ENCODE measurements at places on chromosomes 7 and 10. TPM values are rescaled to one million over a fixed set of nuclear protein-coding genes. Genes with fewer than 3 reads are reported as not detected.

The HOXA7 gene
- polyA plus RNA-seq: not detected

The FZD8 gene
- polyA plus RNA-seq: 1.9 TPM

The HECW1 gene
- polyA plus RNA-seq: not detected

The GPR22 gene
- 9.0 TPM for polyA plus RNA-seq

The KLF14 gene
- 0.15 TPM for polyA plus RNA-seq

The CALCR gene
- not detected for polyA plus RNA-seq

The GDF2 gene
- polyA plus RNA-seq: not detected

The PNLIPRP1 gene
- 0.08 TPM for polyA plus RNA-seq

DNA sequence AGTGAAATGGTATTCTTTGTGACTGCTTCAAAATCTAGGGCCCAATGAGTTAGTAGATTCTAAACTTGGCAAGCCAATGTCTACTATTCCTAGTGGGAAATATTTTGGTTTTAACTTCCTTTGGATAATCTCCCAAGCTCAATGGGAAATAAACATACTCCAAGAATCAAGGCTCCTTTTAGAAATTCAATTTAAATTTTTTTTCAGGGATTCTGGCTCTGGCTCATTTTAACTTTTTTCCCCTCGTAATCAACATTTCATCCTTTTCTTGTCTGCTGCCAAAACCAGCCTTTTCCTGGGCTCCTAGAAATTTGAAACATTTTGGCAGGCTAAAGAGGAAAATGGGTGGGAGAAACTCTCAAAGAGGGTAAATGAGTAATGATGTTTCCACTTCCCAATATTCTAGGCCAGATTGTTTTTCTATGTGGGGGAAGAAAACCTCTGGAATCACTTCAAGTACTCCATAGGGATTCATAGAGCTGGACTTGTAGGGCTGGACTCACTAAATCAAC lies 85.6 kb upstream of the AGR3 start:
- DNase-seq: no peak

GRCh38 chr10:62302760-62303159 lies 34.1 kb upstream of the RTKN2 start:
- no peak for DNase-seq

- DNase-seq: no peak
These were observed 370.1 kb downstream of the RPS24 start for GRCh38 chr10:78403781-78404180.

GRCh38 chr7:28296571-28297483 lies 115.5 kb upstream of the CREB5 start:
- DNase-seq: no peak

GRCh38 chr7:2813350-2814185 lies 30.5 kb downstream of the GNA12 start:
- no peak for DNase-seq

DNA sequence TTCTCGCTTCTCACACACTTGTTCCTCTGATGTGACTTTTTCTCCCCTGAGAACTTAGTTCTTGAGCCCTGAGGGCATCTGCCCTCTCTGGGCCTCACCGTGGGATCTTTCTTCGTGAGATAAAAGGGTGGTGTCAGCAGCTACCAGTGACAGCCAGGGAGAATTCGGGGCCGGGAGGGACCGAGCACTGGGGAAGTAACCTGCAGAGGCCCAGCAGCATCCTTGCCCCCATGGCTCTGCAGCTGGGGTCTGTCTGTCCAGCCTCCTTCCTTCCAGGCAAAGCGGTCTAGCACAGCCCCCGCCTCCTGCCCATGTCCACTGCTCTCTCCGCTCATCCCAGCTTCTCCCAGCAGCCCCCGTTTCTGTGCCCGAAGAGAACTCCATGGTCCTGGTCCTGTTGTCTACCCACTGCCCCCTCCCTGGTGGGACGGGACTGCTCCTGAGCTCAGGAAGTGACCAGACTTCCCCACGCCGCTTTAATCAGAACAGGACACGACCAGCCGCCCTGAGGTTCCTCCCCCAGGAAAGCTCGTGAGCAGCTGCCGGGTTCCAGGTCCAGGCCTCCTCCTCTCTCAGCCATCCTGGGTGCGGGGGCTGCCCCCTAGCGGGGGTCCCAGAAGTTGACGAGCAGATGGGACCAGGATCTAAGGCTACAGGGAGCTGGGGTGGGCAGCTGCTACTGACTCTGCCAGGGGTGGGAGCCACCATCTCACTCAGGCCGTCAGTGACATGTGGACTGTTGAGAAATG lies 187.5 kb downstream of the WDR37 start:
- DNase-seq: no peak

DNA sequence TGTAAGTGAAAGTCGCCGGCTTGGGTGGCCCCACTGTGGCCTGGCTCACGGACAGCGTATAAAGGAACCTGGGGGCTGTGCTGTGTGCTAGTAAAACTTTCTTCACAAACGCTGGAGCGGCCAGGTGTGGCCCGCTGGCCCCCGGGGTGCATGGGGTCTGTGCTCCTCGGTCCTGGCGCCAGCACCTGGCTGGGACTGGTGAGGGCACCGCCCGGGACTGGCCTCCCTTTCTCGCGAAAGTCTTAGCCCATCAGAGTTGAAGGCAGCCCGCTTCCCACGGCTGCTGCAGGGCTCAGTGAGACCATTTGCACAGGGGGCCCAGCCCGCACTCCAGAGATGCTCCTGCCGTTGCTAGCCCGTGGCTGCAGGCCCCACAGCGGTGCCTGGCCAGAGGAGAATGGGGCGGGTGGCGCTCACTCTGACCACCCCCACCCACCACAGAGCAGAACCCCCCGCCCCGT lies 5.8 kb downstream of the PWWP2B start:
- no peak for DNase-seq

DNA sequence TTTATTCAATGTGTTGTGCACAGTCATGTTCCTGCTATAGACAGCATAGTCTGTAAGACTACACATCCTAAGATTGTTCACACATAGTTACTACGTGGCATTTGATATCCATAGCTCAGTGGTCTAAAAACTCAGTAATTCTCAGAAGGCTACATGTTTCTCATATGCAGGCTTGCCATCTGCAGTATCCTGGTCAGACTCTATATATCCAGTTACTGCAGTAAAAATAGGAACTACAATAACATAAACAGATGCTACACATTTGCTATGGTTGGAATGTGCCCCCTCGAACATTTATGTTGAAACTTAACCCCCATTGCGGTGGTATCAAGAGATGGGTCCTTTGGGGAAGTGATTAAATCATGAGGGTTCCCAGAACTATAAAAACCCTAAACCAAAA lies 1377.8 kb upstream of the LRRTM3 start:
- no peak for DNase-seq

DNA sequence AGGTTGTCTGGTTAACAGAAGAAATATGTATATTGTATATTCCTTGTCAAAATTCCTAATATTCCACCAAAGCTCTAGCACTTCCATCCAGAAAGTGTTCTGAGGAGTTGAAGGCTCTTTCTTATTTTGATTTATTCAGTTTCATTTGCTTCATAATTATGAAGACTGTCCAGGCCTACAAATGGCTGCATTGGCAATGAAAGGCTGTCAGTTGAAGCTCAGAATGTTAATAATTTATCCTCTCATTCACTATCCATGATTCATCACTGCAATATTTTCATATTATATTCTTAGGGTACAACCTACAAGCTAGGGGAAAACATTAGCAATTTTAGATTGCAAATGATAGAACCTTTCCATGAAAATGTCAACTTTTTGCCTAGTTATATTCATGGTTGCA lies 57.3 kb downstream of the ARID5B start:
- no peak for DNase-seq

GRCh38 chr10:61304746-61305145 lies 148.4 kb downstream of the TMEM26 start:
- DNase-seq: no peak

GRCh38 chr10:126204320-126204719 lies 184.0 kb downstream of the ADAM12 start:
- DNase-seq: no peak

- DNase-seq: no peak
These were observed 10.6 kb upstream of the PRSS2 start for GRCh38 chr7:142760071-142760642.

GRCh38 chr10:33368086-33368485 lies 33.6 kb upstream of the NRP1 start:
- no peak for DNase-seq

- DNase-seq: no peak
These were observed 92.5 kb downstream of the KMT2E start for GRCh38 chr7:105106473-105106872.

- peak; percentile 50 for DNase-seq
These were observed 1.9 kb downstream of the SLC29A4 start for GRCh38 chr7:5284304-5285281.

DNA sequence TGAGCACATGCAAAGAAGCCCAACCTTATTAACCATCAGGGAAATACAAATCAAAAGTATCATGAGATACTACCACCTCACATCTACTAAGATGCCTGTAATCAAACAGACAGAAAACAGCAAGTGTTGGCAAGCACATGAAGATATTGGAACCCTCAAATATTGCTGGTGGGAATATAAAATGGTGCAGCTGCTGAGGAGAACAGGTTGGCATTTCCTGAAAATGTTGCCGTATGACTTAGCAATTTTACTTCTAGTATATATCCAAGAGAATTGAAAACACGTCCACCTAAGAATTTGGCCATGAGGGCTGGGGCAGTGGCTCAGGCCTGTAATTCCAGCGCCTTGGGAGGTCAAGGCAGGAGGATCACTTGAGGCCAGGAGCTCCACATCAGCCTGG lies 39.4 kb upstream of the TNRC18 start:
- no peak for DNase-seq

DNA sequence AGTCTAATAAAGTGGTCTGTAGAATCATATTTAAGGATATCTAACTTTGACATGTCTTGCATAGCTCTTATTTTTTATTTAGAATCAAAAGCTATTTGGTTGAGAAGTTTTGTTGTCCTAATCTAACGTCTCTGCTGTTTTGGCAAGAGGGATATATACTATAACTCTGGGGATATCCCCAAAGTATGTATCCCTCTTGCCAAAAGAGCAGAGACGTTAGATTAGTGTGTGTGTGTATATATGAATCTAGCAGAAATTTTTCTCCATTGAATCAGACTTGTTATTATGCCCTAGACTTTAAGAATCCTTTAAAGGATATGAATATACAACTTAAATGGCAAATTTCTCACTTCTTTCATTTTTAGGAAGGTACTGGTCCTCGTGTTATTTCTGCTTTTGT lies 9.6 kb downstream of the SMC3 start:
- DNase-seq: no peak

- no peak for DNase-seq
These were observed 74.5 kb downstream of the BMPER start for GRCh38 chr7:33979807-33980355.

GRCh38 chr10:114276671-114277070 lies 37.6 kb downstream of the VWA2 start:
- no peak for DNase-seq

DNA sequence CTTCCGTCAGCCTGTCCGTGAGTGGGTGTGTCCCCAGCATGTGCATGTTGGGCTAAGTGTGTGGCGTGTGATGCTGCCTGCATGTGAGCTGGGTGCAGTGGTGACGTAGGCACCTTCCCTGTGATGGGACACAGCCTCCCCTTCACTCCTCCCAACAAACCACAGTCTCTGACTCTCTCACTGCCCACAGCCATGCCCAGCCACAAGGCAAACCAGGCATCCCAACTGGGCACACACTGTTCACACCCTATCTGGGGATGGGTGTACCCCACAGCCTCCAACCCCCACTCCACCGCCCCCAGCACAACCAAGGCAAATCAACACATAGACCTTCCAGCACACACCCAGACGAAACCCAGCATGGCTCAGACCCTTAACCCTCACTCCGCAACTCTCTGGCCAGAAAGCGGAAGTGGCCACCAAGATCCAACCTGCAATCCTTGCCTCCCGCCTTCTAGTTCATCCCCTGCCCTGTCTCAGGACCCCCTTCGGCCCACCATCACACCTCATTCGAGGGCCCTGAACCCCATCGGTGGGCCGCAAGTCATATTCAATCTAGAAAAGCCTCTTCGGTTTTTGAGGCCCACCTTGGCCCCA lies 10.4 kb downstream of the PSD start:
- no peak for DNase-seq

DNA sequence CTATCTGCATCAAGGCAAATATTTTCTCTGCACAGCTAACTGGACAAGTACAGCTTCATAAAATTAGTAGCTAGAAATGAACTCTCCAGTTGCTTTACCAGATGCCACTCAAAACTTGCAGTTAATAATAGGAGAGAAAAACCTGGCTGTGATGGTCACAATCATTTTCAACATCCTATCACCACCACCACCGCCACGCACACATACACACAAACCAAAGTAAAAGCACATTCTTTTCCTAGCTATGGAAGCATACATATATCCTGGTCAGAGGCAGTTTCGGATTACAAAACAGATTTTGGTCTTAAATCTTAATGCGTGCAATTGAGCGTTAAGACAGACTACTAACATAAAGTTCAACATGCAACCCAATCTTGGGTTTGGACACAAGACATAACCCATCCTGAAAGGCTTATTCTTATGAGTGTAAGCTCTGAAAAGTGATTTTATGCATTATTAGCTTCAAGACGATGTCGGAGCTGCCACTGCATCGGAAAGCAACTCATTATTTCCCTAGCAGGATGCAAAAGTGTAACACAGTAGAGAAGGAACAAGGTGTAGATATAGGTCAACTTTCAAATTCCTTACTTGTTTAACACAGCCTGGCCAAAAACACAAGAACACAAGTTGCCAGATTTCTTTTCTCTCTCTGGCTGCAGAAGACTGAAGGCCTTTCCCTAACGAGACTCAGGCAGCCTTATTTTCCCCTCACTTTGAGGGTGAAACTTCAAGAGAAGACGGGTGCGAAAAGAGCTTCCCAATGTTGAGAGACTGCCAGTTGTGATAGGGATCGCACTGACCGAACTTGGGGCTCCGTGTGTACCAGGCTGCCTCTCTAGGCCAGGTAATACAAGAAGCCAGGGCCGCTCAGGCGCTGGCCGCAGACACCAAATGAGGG lies 1.2 kb downstream of the CACUL1 start:
- no peak for DNase-seq

Measured in heart left ventricle (tissue), 16 donors.